ENCODE measurements at places on chromosomes 3 and 15. TPM values are rescaled to one million over a fixed set of nuclear protein-coding genes. Genes with fewer than 3 reads are reported as not detected.

Gene TMEM212
- total RNA-seq, result 0.66 TPM

Gene AP3B2
- total RNA-seq, result 186 TPM

Gene NR2E3
- not detected for total RNA-seq

Gene BCL2A1
- total RNA-seq, result 5.8 TPM

Gene IGSF10
- 0.54 TPM for total RNA-seq

Gene ZIC1
- 80.7 TPM for total RNA-seq

Gene GUCA1C
- total RNA-seq, result not detected

Gene TLR9
- 3.0 TPM for total RNA-seq

Gene BFSP2
- total RNA-seq, result not detected

Gene CLRN1
- not detected for total RNA-seq

Gene BNC1
- total RNA-seq, result not detected
